ENCODE measurements at places on chromosomes 11 and 22.

GRCh38 chr22:26811647-26811992 lies 154.2 kb downstream of the MIAT start:
- no peak for DNase-seq

- no peak for DNase-seq
Observed at GRCh38 chr11:122317305-122317704, 201.3 kb upstream of the BLID start.

GRCh38 chr11:86675017-86675416 lies 2.6 kb upstream of the ME3 start:
- DNase-seq: no peak

GRCh38 chr11:125314276-125315078 lies 149.9 kb downstream of the PKNOX2 start:
- DNase-seq: no peak

GRCh38 chr11:108278546-108278945 lies 55.7 kb downstream of the ATM start:
- no peak for DNase-seq
